OCI-LY7 (cell line): ENCODE measurements at places on chromosomes 2 and 18. TPM values are rescaled to one million over a fixed set of nuclear protein-coding genes. Genes with fewer than 3 reads are reported as not detected.

GPR45 gene
- total RNA-seq, result not detected in 2 replicates

TMEM163 gene
- 0.31 and 0.51 TPM in 2 replicates for total RNA-seq

ANKAR gene
- 2.0 and 3.0 TPM in 2 replicates for total RNA-seq

INO80B gene
- 43.1 and 44.5 TPM in 2 replicates for total RNA-seq

PLEK gene
- total RNA-seq, result 80.6 and 88.7 TPM in 2 replicates

IL37 gene
- total RNA-seq, result 0.63 TPM in 1 of 2 replicates, not detected in the other

PCGF1 gene
- 15.9 and 21.5 TPM in 2 replicates for total RNA-seq

AOX1 gene
- 0.06 and 0.07 TPM in 2 replicates for total RNA-seq

- no peak for DNase-seq
Observed at GRCh38 chr2:15990151-15991101, 50.1 kb downstream of the MYCN start.

DNA sequence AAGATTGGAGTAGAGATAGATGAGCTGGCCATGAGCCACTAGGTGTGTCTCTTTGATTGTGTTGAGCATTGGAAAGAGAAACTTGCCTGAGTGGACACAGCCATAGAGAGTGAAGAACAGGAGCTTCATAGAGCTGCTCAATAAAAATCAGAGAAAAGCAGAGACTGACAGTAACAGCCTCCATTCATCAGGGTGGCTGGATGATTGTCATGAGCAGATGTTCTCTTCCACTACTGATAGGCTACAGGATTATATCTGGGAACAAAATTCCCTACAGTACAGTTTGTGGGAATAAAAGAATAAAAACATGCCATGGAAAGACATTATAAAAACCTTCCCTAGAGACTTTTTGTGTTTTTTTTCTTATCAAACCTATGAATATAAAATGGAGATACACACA is 404.8 kb upstream of the ACVR2A start:
- no peak for DNase-seq

- no peak for DNase-seq
Observed at GRCh38 chr18:57437766-57438671, 2.8 kb downstream of the ONECUT2 start.

DNA sequence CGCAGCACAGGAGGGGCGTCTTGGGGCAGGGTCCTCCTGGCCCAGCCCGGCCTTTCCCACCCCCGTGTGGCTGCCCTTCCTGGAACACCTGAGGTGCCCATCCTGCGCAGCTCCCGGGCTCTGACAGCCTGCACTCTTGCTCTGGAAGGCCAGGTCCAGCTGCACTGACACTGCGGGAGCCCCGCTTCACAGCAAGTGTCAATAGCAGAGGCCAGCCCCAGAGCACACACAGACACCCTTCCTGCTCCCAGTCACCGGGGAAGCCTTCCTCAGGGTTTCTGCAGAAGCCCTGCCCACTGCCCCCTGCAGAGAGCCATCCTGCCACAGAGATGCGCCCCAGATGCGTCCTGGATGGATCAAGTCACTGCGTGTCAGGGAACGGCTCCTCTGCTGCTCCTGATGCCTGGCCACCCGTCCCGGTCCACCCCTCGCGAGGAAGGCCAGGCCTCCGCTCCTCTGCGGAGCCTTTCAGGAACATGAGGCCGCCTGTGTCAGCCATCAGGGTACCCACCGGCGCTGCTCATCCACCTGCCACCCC is 519.2 kb upstream of the MYT1L start:
- DNase-seq, result no peak

- DNase-seq, result no peak
Observed at GRCh38 chr2:231160701-231161100, 35.9 kb upstream of the HTR2B start.

DNA sequence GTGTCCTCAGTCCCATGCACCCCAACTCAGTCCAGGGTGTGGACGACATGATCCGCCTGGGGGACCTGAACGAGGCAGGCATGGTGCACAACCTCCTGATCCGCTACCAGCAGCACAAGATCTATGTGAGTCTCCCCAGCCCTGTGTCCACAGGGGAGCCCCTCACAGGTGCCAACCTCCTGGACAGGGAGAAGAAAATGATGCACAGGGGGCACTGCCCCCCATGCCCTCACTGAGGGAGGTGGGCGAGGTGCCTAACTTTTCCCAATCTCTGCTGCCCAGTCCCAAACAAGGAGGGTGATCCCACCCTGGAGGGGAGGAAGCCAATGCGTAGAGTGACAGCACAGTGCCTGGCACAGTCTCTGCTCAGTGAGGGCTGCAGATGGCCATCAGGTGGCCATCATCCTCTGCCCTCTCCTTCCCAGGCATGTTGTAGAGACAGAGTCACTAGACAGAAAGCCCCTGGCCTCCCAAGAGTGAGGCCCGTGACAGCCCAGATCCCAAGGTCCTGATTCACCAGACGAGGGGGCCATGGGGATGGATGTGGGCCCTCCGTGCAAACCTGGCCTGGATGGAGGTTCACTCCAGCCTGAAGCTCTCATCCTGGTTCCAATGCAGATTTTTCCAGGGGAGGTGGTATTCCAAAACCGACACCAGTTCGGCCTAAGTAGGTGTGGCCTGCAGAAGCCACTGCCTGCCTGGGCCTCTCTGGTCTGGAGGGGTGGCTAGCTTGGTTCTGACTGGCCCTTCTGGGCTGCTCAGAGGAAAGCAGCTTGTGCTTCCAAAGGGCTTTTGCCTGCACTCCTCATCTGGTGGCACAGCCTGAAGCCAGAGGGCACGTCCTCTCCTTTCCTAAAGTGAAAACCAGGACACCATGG is 30.0 kb downstream of the MYO7B start:
- no peak for DNase-seq

GRCh38 chr2:134783912-134784311 is 54.5 kb upstream of the ACMSD start:
- DNase-seq, result no peak

GRCh38 chr2:30425326-30425725 is 21.7 kb upstream of the LCLAT1 start:
- DNase-seq, result no peak

GRCh38 chr2:46847185-46847710 is 68.4 kb downstream of the MCFD2 start:
- no peak for DNase-seq

- no peak for DNase-seq
Observed at GRCh38 chr2:67828066-67828465, 234.7 kb downstream of the C1D start.

GRCh38 chr2:236790963-236791362 is 221.3 kb downstream of the ACKR3 start:
- no peak for DNase-seq

DNA sequence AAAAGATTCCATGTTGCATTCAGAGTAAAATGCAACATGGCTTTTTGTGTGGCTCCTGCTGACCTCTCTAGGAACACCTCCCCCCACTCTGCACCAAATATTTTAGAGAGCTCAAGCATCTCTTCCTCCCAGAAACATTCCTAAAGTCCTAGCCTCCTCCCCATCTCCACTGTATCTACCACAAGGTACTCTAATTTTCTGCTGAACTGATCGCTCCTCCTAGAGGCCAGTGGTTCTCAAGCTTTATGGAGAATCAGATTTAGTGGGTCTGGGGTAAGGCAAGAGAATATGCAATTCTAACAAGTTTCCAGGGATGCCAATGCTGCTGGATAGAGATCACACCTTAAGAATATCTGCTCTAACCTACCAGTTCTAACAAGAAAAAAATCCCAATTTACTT is 89.5 kb upstream of the HNRNPA3 start:
- DNase-seq, result no peak

- DNase-seq, result no peak
Observed at GRCh38 chr2:216658757-216659156, 25.5 kb downstream of the IGFBP2 start.

DNA sequence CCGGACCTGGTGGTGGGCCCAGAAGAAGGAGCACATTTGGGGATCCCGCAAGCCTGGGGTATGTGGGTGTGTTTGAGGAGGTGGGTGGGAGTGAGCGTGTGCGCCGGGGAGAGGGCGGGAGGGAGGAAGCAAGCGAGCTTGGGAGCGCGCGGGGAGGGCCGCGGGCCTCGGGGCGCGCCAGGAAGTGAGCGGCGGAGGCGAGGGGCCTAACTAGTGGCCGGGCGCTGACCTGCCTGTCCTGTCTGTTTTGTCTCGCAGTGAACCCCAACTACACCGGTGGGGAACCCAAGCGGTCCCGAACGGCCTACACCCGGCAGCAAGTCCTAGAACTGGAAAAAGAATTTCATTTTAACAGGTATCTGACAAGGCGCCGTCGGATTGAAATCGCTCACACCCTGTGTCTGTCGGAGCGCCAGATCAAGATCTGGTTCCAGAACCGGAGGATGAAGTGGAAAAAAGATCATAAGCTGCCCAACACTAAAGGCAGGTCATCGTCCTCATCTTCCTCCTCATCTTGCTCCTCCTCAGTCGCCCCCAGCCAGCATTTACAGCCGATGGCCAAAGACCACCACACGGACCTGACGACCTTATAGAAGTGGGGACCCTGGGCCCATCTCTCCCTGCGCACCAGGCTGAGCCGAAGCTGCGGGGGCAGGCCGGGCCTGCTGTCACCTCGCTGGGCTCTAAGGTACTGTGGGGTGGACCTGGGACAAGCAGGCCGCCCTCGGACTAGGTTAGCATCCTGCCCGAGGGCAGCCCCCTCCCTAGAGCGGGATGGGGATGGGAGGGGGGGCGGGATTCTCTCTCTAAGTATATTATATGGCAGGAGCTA is 1.2 kb downstream of the HOXD4 start:
- DNase-seq, result no peak

- DNase-seq, result no peak
Observed at GRCh38 chr2:159904959-159905305, 106.9 kb upstream of the CD302 start.

- DNase-seq, result no peak
Observed at GRCh38 chr2:177261116-177262060, 3.1 kb downstream of the NFE2L2 start.

- no peak for DNase-seq
Observed at GRCh38 chr2:19611491-19612332, 253.3 kb upstream of the OSR1 start.

DNA sequence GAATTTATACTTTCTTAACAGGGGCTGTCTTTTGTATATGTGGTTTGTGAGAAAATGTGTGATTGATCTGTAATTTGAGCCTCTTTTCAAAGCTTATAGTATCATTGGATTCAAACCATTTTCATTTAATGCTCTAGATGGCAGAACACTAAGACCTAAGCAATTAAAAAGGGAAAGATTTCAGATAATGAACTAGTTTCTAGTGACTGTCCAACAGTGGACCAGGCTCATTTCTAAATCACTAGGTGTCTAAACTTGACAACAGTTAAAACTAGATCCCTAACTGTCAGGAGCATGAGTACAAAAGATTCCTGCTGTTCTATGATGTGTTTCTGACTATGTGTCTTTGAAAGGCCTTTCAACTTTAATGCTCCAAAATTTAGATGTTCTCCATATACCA is 54.6 kb downstream of the ANKRD44 start:
- peak; percentile 24 for DNase-seq

DNA sequence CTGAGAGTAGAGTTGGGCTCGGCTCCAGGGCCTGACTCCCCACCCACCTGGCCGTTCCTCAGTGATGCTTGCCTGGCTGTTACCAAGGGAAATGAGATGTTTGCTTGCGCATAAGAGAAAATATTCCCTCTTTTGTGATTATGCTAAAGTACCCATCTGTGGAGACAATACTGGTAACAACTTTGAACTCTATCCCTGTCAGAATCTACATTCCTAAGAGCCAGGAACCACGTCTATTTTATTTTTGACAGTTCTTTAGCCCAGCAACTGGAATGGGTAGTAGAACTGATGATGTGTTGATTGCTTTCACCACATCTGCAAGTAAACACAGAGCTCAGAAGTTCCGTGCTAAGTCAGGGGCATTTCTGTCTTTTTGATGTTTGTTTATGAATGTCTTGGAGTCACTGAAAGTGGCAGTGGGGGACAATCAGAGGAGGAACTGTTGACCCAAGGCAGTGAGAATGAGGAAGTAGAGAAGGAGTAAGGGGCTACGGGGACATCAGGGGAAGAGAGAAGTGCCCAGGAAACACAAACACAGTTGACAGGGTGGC is 348.3 kb upstream of the SOX11 start:
- DNase-seq, result no peak

- no peak for DNase-seq
Observed at GRCh38 chr2:237742614-237743013, 56.0 kb upstream of the RBM44 start.

GRCh38 chr2:71125506-71126294 is 4.3 kb downstream of the MCEE start:
- DNase-seq, result no peak

DNA sequence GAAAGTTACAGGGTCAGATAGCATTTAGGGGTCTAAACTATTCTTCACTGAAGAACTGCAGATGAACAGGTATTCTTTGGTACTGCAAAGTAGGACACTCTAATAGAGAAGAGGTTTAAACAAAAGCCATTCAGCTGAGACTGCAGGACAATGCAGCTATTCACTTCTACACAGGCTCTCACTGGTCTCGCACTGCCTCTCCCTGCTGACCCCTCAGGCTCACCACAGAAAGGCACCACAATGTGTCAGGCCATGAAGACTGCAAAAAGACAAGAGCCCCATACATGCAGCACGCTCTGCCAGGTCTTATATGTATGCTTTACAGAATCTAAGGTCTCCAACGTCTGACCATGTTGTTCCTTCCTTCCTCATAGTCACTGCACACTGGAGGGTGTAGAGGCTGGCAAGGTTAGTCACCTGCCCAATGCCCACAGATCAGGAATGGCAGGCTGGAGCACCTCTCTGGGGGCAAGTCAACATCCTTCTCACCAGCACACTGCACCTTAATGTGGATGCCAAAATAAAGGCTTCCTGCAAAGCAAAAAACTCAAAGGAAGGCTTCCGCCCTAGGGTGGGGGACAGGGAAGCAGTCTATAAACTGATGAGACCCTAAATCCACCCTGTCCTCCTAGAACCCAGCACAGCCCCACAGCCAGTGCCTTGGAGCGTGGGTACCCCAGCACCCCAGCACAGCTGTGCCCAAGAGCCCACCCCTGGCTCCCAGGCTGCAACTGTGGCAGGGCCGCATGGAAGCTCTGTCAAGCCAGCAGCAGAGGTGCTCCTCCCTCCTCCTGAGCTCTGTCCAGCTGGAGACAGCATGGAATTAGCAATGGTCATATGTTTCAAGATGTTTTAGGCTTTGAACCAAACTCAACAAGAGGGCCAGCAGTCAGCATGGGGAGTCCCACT is 10.7 kb upstream of the RNU4ATAC start:
- DNase-seq, result no peak

- DNase-seq, result no peak
Observed at GRCh38 chr2:75459565-75460310, 101.0 kb downstream of the EVA1A start.

DNA sequence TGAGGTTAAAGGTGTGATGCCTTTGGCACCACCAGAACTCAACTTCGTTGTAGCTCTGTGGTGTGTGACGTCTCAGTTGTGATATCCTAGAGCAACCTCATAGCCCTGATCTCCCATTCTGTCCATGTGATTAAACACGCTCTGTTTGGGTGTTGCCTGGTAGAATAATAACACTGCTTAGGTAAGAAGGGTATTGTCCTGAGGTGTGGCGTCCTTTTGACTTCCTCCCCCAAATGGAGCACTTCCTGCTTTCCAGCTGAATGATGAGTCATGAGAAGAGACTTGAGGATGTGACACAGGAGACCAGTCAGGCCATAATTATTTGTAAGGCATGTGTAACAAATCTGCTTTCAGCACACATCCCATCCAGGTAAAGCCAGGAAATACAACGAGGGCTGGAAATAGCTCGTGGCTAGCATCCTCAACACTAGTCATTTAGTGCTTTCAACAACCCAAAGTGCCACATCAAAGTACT is 100.7 kb downstream of the RAPGEF4 start:
- DNase-seq, result no peak

GRCh38 chr2:47869859-47870595 is 36.3 kb downstream of the FBXO11 start:
- no peak for DNase-seq

- no peak for DNase-seq
Observed at GRCh38 chr18:65704046-65704445, 46.8 kb upstream of the CDH7 start.
